ENCODE measurements at places on chromosomes 1 and 21.

DNA sequence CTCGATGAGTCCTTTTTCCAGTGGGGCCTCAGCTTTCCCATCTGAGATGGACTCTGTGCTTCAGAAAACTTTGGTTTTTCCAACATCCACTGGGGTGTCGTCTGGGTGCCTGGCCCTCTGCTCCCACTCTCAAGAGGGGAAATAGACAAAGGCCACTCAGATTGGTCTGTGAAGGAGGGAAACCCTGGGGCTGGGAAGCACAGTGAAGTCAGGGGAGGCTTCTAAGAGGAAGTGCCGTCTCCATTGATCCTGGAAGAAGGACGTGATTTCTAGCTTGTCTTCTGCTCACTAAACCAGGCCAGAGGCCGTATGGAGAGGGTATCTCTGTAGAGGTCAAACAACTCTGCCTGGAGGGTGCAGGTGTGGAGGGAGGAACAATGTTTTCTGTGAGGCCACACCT, 5.2 kb downstream of the KNCN start:
- no peak for DNase-seq

- DNase-seq: no peak
Measured at GRCh38 chr1:18866314-18866713, 6.9 kb upstream of the TAS1R2 start.

DNA sequence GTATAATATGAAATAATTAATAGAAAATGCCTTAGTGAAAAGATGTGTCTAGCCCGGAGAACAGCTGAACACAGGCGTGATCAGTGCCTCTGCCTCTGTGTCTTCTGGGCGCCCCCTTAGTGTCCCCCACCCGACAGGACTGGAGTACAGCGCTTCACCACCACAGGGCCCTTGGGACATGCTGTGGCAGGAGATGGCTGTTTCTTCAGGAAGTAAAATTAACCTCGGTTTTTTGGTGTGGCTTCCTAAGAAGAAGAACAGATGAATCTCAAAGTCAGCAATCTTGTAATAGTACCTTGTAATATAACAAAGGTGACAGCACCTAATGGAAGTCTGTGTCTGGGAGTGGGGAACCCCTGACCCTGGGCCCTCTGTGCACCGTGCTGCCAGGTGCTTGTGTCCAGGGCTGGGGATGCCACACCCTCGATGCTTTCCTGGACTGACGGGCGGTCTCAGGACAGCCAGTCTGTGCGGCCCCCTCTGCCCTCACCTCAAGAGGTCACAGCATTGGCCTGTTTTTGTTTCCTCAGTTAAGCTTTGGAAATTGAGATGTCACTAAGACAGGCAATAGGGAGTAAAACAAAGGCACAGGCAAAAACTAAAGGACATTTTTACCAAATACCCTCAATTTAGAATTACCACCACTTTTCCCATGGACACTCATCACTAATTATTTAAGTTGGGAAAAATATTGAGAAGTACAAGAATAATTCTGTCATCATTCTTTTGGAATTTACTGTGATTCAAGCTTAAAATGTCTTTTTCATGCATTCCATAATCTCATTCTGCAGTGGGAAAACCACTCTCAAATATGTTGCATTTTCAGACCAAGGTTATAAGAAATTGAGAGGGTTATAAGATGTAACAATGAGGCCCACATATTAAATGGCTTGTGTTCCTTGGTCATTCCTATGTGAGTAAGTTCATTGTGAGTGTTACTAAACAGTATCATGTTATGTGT, 79.3 kb downstream of the ADARB1 start:
- DNase-seq: no peak

DNA sequence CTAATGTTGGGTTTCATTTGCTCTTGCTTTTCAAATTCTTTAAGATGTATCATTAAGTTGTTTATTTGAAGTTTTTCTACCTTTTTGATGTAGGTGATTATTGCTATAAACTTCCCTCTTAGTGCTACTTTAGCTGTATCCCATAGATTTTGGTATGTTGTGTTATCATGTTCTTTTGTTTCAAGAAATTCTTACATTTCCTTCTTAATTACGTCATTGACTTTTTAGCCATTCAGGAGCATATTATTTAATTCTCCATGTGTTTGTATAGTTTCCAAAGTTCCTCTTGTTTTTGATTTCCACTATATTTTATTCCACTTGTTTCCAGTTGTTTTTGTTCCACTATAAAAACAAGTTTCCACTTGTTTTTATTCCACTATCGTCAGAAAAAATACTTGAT, 15.0 kb downstream of the GPR88 start:
- no peak for DNase-seq

GRCh38 chr1:38028105-38028591, 15.6 kb downstream of the UTP11 start:
- DNase-seq: no peak

DNA sequence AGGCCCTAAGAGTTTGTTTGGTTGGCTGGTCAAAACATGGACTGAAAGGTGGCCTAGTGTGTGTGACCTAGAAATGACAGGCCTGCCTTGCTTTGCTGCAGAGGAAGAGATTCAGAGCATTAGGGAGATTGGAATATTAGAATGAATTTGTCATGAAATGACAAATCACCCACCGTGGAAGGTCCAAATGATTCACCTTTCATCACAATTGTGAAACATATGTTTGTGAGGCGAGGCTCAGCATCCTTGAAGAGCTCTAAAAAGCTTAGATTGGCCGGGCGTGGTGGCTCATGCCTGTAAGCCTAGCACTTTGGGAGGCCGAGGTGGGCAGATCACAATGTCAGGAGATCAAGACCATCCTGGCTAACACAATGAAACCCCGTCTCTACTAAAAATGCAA, 5.5 kb downstream of the LCE1B start:
- no peak for DNase-seq

DNA sequence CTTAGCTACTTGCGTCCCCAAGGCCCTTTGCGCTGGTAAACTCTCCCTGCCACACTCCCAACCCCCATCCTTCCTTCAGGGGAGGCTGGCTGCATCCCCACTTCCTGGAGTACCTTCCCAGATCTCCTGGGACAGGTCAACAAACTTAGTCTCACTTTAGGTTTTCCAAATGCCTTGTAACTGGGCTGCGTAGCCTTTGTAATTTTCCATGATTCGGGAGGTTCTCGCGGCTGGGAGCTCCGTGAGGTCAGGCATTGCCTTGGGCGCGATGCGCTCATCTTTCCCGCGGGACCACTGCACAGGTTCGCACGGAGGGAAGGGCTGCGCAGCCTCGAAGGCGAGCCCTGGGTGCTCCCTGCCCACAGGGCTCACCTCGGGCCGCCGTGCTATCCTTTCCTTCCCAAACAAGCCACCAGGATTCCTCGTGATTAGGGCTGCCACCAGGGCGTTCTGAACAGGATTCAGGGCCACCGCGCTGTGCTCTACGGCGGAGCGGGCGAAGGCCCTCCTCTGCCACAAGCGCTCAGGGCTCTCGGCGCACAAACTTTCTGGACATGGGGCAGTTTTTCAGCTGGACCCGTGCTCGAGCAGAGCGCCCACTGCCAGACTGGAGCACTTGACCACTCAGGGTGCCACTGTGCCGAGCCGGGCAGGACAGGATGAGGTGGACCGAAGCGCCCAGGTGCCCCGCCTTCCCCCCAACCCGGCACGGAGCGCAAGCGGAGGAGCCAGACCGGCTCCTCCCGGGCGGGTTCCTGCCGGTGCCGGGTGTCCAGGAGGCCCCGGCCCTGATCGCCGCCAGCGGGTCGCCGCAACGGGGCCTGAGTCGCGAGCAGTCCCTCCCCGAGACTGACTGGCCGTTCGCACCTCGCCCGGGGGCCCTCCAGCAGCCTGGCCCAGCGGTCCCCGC, 1.1 kb downstream of the TMPRSS2 start:
- DNase-seq: no peak

DNA sequence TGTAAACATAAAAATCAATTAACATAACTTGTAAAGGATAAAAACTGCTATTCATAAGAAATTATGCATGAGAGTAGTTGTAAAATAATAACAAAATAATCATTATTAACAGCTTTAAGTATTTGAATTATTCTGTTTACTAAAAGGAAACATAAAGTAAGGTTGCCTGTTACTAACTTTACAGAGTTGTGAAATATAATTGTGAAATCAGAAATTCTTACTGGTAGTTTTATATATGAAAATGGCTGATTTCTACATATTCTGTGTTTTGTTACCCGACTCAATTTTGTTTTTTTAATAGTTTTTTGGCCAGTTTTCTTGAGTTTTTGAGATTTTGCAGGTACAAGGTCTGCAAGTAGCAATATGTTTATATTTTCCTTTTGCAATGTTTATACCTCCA, 27.8 kb downstream of the FNBP1L start:
- DNase-seq: no peak

GRCh38 chr1:154256686-154257085, 15.7 kb upstream of the HAX1 start:
- no peak for DNase-seq

DNA sequence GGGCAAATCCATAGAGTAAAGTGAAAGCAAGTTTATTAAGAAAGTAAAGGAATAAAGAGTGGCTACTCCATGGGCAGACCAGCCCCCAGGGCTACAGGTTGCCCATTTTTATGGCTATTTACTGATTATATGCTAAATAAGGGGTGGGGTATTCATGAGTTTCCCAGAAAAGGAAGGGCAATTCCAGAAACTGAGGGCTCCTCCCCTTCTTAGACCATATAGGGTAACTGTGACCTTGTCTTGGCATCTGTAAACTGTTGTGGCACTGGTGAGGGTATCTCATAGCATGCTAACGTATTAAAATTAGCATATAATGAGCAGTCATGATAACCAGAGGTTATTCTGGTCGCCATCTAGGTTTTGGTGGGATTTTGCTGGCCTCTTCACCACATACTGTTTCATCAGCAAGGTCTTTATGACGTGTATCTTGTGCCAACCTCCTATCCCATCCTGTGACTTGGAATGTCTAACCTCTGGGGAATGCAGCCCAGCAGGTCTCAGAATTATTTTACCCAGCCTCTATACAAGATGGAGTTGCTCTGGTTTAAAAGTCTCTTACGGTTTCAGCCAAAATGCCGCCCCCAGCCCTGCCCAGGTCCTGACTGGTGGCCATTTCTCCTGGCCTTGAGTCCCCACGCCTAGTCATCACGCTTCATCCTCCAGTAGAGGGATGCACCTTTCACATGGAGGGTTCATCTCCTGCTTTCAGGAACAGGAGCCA, 982 bp upstream of the TRIM17 start:
- DNase-seq: no peak

GRCh38 chr21:26965040-26965906, 1.6 kb downstream of the ADAMTS5 start:
- DNase-seq: no peak

- DNase-seq: no peak
Measured at GRCh38 chr1:242872521-242872920, 348.0 kb upstream of the PLD5 start.
